ENCODE measurements at places on chromosomes 16 and 17.

DNA sequence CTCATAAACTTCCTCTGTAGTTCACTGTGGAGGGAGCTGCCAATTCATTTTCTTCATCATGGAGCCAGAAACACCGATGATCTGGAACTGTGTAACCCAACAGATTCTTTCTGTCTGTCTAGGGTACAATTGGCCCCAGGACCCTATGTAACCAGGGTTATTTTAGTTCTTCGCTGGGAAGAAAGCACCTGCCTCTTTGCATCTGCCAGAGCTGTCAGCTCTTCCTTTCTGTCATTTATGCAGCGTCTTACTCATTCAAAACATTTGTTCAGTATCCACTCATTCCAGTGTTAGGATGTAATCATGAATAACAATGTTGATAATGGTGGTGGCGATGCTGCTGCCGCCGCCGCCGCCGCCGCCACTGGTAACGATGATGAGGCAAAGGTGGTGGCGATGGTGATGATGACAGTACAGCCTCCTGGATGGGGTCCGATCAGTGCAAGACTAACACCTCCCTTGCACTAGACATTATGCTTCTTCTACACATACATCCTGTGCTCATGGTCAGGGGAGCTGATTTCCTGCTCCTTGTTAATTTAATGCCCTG is 46.1 kb downstream of the IRX5 start:
- no peak for DNase-seq

GRCh38 chr16:78970650-78971049 is 629.9 kb downstream of the MAF start:
- DNase-seq: no peak

DNA sequence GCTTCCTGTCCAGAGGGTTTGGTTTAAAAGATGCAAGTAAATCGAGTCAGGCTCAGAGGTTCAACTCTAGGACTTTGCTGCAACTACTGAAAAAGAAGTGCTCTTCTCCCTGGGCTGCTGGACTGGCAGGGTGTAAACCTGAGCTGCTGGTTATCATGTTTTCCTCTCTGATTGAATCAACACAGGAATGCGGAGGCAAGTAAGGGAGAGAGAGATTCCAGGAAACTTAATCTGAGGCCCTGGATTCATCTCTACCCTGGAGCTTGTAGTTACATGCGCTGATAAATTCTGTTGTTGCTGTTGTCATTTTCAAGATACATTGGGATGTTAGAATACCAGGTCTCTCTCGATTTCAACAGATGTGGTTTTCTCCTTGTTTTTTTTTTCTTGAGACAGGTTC is 8.2 kb upstream of the HS3ST3A1 start:
- no peak for DNase-seq

GRCh38 chr17:65193716-65194293 is 56.6 kb downstream of the RGS9 start:
- DNase-seq: no peak

- no peak for DNase-seq
These were observed 1.6 kb downstream of the HOXB13 start for GRCh38 chr17:48726916-48727286.

DNA sequence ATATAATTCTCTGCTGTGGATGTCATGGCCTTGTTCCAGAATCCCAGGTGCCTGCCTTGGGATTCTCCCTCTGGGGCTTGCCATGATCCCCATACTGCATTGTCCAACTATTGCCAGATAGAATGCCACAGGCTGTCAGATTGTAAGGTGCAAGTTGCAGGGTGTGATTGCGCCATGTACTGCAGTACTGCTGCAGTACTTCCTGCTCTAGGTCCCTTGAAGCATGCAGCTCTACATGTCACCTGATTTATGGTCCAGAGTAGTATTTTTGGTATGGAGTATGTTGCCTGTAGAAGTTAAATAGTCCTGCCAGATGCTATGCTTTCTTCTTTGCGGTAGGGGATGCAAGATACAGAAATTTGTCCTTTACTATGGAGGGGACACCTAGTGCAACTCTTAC is 7.0 kb upstream of the SLFN5 start:
- no peak for DNase-seq

GRCh38 chr17:76955191-76955590 is 87.0 kb downstream of the MGAT5B start:
- no peak for DNase-seq

- DNase-seq: no peak
These were observed 479.3 kb upstream of the ZFHX3 start for GRCh38 chr16:73527187-73527586.

GRCh38 chr16:84467256-84467655 is 37.2 kb downstream of the MEAK7 start:
- DNase-seq: no peak

DNA sequence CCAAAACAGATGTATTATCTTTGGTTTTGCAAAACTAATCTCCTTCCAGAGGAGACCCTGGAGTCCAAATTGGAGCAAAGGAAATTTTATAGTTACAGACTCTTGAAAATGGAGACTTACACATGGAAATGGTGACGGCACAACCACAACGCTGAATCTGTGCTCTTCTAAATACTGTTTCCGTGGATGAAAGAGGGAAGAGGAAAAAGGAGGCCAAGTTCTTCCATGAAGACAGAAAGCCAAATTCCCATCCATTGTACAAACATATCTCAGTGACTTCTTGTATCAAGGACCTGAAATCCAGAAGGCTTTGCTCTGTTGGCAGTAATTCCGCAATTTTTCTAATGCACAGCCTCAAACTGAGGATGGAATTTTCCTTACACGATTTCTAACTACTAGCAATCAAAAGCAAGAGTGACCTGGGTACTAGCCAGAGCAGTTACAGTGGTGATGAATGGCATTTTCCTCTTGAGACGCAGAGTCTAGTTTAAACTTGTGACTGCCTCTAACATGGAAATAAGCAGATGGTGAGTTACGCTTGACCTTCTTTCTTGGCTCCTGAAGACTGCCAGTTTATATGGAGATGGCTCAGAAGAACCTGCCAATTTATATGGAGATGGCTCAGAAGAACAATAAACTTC is 38.5 kb downstream of the VPS53 start:
- DNase-seq: no peak

DNA sequence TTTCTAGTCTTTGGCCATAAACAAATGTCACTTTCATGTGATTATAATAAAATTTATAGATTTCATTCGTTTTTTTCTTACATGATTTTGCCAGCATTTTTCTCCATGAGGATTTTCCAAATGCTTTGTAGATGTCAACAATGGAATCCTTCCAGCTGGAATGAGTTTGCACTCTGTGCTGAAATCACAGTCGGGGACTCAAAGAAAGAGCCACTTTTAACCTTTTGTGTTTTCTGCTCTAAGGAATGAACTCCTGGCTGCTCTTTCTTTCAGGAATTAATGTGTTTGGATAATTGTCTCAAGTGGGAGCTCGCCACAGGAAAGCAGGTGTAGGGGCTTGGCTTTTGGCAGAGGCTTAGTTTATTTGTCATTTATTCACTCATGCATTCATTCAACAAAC is 372.3 kb upstream of the SALL1 start:
- DNase-seq: peak; percentile 55

- DNase-seq: no peak
These were observed 34.0 kb downstream of the AKAP10 start for GRCh38 chr17:19943599-19943998.

- no peak for DNase-seq
These were observed 990 bp downstream of the SLC5A11 start for GRCh38 chr16:24846548-24847357.

DNA sequence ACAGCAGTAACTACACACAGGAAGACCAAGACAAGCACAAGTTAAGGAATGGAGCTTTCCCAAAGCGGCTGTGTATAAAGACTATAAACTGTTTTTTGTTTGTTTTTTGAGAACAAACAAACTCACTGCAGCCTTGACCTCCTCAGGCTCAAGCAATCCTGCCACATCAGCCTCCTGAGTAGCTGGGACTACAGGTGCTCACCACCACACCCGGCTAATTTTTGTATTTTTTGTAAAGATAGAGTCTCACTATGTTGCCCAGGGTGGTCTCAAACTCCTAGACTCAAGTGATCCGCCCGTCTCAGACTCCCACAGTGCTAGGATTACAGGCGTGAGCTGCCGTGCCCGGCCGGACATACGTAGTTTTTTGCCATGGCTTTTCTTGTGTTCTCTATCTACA is 4.1 kb upstream of the PDE6G start:
- DNase-seq: no peak

GRCh38 chr17:32276171-32276601 is 10.6 kb downstream of the RHBDL3 start:
- no peak for DNase-seq

DNA sequence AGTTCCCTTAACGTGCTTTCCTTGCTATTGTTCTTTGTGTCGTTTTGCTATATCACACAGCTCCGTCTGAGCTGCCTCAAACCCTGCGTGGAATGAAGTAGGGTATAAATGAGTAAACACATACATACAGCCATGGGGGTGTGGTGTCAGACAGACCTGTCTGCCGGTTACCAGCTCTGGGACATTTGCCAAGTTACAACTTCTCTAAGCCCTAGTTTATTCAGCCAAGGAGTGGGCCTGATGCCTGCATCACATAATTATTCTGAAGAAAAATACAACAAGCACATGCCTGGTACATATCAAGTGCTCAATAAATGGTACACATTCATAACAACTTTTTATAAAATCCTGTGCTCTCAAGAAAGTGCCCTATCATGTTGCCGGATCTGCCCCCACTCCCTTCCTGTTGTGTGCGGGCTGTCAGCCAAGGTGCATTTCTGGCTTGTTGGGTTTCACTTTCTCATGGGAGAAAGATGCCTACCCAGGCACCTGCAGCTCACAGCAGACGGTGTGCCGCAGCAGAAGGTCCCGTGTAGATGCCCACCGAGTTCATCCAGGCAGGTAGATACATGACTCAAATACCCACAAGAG is 30.5 kb downstream of the SMPD3 start:
- DNase-seq: peak; percentile 85

GRCh38 chr17:13429201-13429600 is 172.5 kb downstream of the HS3ST3A1 start:
- DNase-seq: no peak
